ENCODE measurements at places on chromosomes 7 and 10.
A peak's percentile ranks its signal among the peaks of the same experiment; 100 is the strongest.

DNA sequence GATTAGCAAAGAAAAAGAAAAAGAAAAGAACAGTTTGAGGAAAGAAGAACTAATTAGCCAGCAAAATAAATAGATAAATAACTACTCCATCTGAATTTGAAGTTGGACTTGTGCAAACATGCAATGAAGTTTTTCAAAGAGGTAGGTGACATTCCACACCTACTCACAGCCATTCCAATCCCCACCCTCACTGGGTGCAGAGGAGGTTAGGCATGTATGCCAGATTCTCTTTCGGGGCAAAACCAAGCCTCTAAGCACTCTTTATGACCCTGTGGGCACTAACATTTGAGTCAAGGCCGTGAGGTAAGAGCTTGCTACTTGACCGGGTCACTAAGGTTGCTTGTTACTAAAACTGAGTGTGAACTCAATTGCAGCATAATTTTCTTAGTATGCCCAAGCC lies 108.4 kb upstream of the SEMA3A start:
- no peak for DNase-seq

GRCh38 chr7:159158888-159159405 lies 14.3 kb upstream of the VIPR2 start:
- DNase-seq, result no peak

GRCh38 chr10:110058212-110058611 lies 50.4 kb downstream of the ADD3 start:
- DNase-seq, result no peak

DNA sequence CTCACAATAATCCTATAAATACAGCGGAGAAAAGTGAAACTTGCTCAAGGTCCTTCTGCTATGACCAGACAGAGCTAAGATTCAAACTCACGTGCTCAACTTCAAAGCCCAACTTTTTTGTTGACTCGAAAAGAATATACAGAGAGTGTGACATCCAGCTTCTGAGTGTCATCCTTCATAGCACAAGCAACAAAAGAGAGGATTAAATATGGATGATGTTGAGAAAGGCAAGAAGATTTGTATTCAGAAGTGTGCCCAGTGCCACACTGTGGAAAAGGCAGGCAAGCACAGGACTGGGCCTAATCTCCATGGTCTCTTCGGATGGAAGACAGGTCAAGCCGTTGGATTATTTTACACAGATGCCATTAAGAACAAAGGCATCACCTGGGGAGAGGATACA lies 2.1 kb upstream of the FAM3C start:
- no peak for DNase-seq

DNA sequence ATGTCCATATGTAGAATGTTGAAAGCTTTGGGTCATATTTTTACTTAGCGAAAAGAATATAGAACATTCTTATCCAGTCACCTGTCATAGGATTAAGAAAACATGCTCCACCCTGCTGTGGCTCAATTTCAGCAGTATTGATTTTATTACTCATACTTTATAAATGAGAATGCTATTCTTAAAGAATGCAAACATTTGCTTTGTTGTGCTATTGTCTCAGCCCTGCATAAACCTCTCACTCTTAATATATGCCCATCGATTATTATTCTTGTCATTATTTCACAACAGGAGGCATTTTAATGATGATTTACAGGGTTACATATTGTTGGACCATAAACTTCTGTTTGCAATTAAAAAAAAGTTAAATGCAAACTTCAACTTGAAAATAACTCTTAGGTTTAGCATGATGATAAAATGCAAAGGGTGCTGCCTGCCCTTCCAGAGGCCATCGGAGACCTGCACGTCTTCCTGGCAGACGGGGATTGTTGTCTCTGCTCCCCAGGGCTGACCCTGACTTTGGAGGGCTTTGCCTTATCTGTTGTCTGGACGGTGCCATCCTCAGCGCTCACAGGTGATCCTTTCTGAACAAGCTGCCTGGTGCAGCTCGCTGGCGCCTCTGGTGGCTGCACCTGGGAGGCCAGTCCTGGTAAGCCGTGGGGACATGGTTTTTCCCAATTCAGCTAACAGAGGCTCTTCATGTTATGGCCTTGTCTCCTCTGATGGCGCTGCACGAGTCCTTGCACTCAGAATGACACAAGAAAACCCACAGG lies 50.0 kb upstream of the SHH start:
- DNase-seq, result no peak

DNA sequence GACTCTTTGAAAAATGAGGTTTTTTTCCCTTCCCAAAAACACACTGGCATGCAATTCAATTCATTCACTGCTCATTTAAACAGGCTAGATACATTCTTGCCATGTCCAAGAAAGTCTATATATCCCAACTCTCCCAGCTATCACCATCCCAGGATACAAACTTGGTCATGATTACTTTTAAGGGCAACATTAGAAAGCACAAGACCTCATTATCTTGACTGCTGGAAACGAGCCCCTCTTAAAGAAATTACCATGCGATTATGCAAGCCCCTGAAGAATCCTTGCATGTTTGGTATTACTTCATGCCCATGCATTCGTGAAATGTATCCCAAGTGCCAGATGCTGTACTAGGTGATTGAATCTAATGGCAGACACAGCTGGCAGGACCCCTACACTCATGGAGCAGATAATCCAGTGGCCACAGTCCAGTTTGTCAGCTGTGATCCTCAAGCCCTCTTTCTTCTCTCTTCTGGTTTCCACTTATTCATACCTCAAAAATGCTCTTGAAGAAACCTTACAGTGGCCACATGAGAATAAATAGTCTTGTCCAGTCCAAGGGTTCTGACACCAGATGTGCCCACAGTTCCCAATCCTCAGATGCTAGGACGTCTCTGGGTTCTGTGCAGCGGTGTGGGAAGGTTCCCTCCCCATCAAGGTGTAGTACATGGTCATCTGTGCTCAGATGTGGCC lies 103.7 kb upstream of the HABP2 start:
- DNase-seq, result no peak

GRCh38 chr7:36207451-36208291 lies 54.6 kb downstream of the EEPD1 start:
- peak; percentile 70 for DNase-seq

- no peak for DNase-seq
These were observed 92.8 kb downstream of the FOXP2 start for GRCh38 chr7:114507381-114507780.

DNA sequence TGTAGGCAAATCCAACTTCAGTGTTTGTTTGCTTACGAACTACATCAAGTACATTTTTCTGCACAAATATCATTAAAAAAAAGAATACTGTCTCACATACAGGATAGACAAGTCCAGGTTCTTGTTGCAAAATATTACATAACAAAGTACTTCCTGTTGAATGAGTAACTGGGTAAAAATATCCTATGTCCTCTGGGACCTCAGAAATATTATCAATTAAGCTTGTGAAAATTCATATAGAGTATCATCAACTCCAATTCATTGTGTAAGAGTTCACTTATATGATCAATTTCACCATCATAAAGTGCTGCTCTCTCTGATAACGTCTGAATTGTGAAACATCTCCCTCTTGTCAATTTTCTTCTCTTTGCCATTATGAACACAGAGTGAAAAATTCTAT lies 22.6 kb downstream of the HERC4 start:
- no peak for DNase-seq

- DNase-seq, result no peak
These were observed 224.9 kb upstream of the NFE2L3 start for GRCh38 chr7:25926891-25927625.

DNA sequence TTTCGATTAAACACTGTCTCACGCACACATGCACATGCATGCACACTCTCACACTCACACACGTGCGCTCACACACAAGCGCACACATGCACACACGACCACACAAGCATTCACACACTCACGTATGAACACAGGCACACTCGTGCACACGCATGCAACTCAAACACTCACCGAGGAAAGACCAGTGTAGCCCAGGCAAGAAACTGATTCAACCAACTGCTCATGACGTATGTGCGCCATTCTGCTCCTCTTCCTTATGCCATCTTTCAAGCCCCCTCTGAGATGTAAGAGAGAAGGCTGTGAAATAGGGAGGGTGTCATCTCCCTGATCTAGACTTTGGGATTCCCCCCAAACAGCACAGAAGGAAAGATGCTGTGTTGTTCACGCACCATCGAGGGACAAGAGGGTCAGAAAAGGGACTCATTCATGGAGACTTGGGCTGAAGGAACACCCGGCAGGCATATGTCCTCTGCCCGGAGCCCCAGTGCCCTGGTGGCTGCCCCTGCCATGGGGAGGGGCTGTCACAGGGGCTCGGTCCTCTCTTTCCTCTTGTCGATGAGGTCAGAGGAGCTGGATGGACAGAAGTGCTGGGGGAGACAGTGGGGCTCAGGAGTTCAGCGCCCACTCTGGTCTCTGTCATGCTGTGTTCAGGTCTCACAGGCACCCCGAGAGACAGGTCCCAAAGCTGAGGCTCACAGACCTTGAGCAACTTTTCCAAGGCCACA lies 130.1 kb upstream of the SHH start:
- no peak for DNase-seq

- no peak for DNase-seq
These were observed 129.9 kb upstream of the LYZL2 start for GRCh38 chr10:30759423-30759822.

GRCh38 chr7:2000746-2001321 lies 231.9 kb downstream of the MAD1L1 start:
- DNase-seq, result no peak

DNA sequence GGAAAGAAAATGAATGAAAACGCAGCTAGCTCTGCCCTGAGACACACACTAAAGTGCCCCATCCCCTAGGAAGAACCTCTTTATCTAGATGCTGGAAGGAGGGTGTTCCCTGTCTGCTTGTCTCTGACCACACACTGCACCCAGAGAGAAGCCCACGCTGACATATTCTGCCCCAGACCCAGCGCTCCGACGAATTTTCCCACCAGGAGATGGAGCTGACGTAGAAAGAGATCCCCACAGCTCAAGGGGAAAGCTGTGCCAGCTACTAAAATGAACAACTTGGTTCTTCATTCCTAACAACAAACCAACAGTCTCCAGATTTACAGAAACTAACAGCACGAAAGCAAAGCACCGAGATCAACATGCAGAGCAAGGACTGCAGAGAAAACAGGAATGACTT lies 73.3 kb downstream of the KIAA1549 start:
- DNase-seq, result no peak

- no peak for DNase-seq
These were observed 411.9 kb upstream of the SHH start for GRCh38 chr7:156223935-156224832.

DNA sequence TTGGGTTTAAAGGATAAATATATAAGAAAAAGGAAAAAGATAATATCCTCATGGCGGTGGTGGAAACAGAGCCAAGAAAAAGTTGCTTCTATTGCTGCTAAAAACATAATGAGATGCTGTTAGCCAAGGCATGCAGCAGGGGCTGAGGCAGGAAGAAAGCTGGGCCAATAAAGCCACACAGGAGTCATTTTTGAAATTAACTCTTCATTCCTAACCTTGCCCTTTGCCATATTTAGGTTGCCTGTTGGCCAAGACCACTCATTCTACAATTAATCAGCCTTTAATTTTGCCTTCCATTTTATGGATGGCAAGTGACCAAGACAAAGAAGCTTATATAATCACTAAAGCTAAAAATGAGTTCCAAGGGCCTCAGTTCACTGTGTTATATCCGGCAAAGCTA lies 58.2 kb downstream of the ARMH3 start:
- no peak for DNase-seq

GRCh38 chr10:44949127-44949802 lies 10.3 kb upstream of the RASSF4 start:
- DNase-seq, result no peak

DNA sequence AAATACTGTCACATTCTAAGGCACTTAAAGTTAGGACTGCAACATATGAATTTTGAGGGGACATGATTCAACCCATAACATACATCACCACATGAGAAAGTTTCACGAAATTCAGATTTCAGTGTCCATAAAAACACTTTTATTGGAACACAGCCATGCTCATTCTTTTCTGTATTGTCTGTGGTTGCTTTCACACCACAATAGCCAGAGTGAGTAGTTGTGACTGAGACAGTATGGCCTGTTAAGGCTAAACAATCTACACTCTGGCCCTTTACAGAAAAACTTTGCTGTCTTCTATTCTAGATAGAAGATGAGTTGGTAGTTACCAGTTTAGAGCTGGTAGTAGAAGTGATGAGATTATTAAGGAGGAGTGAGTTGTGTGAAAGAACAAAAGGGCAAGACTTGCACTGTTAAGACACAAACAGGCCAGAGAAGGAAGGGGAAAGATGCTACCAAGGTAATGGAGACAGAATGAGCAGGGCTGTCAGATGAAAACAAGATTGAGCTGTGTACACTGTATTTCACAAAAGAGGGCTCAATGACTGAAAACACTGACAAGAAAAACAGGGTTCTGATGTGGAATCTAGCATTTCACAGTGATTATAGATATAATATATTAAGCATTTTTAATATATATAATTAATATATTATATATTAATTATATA lies 108.6 kb downstream of the PPP1R3A start:
- DNase-seq, result no peak

- DNase-seq, result no peak
These were observed 518.3 kb downstream of the PLXDC2 start for GRCh38 chr10:20334559-20334958.

- no peak for DNase-seq
These were observed 9.6 kb upstream of the TACR2 start for GRCh38 chr10:69426376-69426727.

GRCh38 chr10:3206511-3207157 lies 34.1 kb upstream of the PITRM1 start:
- DNase-seq, result no peak

DNA sequence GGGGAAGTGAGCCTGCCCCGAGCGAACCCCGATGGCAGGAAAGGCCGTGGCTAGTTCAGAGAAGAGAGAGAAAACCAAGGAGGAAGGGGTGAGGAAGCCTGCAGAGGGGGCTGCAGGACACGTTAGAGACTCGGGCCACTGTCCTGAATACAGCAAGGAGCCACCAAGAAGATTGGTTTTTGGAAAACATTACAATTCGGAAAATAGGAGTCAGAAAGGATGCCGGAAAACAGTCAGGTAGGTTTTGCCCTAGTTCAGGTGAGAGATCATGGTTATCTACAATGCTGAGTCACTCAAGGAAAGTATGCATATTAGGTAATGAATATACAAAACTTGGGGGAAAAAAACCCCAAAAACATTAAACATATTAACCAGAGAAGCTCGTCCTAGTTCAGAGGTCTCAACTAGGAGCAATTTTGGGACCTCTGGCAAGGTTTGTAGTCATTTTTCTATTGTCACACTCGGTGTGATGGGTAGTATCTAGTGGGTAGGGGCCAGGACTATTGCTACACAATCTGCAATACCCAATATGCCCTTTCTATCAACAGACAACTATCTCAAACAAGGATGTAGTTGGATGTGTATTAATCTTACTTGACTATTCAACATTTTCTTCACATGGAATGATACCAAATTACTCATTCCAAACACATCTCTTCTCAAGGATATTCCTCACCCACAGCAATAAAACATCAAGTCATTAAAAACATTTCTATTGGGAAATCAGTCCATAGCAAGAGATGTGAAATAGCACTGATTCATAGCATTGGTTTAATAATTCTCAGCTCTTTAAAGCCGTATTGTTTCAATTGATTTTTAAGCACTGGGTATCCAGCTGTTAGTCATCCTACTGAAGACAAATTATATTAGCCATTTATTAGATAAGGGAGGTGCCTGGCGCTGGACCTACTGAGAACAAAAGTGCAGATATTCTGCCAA lies 74.4 kb upstream of the RSU1 start:
- no peak for DNase-seq

Data from sciatic nerve (tissue), 2 donors.